SK-MEL-5 (cell line): ENCODE measurements at places on chromosomes 5 and 9. TPM values are rescaled to one million over a fixed set of nuclear protein-coding genes. Genes with fewer than 3 reads are reported as not detected.

- DNase-seq = peak; percentile 15
These were observed 894 bp downstream of the LRRTM2 start for GRCh38 chr5:138874241-138874640.

DNA sequence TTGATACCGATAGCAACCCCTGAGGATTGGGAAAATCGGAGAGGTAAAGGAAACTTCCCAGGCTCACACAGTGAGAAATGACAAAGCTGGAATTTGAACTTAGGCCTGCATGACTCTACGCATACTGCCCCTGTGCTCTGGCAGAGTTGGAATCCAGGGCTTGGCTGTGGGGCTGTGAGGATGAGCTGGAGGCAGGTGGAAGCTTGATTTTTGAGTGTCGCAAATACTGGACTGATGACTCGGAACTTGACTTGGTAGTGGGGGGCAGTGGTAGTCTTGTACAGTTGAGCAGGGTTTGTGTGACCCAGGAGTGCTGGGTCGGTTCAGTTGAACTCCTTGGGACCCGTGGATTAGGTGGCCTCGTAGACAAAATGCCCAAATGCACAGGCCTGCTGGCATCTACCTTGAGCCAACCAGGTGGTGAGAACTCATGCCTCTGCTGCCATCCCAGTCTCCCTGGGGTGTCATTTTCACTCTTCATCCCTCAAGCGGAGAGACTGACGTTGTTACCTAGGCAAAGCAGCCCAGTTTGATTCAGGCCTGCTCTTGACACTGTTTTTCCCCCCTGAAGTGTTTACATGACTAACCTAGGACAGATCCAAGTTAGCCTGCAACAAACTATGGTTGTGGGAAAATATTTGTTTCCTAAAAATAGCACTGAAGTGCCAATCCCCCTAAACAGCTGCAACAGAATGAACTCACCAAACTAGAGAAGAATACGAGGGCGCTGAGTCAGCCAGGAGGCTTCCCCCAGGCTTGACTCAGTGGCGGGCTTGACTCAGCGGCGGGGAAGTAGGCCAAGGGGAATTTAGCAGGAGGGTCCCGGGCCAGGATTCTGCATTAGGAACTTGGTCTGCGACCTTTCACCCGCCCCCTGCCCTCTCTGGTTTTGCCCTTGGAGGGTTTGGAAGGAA is 45.7 kb upstream of the ORM1 start:
- DNase-seq = no peak

DNA sequence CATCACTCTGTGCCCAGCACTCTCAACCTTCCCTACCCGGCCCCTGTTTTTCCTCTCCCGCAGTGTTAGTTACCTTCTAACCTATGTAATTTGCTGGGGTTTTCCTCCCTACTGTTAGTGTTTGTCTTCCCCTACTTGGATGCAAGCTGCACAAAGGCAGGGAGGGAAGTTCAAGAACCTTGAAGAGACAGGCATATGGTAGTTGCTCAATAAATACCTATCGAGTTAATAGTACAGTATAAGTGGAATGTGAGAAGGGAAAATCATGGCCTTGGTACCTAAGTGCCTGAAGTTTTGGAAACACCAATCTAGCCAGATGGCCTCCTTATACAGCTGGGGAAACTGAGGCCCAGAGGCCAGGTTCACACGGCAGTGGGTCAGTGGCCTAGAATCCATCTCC is 24.2 kb downstream of the PDGFRB start:
- DNase-seq = no peak

- DNase-seq = no peak
These were observed 17.4 kb downstream of the FGF18 start for GRCh38 chr5:171436804-171437285.

DNA sequence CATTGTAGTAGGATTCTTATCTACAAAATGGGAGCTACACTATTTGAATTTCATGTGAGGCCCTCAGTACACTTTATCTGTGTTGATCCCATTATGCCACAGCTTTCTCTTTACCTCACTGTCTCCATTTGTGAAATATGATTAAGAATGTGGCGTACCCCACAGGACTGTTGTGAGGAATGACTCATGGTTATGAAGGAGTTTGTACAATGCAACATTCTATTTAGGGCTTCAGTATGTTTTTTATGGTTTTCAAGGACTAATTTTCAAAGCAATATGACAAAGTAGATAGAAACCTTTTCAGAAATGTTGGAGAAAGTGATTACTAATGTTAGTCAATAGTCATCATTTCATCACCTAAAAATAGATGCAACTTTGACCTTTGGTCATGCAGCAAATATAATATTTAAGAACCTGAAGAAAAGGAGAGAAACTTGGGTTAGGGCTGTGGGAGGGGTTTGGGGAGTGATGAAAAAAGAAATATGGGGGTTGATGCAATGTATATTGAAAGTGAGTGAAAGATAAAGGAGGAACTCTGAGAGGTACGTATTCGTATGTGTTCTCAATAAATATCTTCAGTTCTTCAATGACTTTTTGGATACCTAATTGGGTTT is 53.7 kb upstream of the PIP5K1B start:
- DNase-seq = no peak

DNA sequence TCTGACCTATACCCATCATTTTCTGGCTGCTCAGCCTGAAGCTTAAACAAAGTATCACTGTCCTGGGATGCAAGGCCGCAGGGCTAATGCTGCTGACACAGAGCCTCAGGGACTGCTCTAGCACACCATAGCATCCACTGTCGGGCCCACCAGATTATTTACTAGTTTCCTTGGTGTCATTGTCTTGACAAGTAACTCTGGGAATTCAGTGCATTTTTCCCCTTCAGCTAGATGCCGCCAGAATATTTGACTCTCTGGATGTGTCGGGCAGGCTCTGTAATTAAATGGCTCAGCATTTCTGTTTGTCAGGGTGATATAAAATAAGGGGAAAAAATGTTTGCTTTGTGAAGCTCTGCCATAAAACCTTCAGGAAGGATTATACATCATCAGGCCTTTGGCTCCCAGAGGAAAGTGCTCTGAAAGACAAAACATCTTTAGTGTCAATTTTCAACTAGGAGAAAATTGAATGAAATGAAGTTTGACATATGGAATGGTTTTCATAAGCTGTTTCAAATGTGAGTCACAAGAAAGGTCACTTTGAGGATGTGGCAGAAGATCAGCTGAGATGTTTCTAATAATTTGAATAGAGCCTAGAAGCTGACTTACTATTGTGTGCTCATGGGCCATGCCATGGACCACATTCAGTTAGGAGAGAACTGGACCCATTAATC is 350.1 kb downstream of the TMEM232 start:
- no peak for DNase-seq

DRD1 gene
- total RNA-seq = not detected in 2 replicates

DNA sequence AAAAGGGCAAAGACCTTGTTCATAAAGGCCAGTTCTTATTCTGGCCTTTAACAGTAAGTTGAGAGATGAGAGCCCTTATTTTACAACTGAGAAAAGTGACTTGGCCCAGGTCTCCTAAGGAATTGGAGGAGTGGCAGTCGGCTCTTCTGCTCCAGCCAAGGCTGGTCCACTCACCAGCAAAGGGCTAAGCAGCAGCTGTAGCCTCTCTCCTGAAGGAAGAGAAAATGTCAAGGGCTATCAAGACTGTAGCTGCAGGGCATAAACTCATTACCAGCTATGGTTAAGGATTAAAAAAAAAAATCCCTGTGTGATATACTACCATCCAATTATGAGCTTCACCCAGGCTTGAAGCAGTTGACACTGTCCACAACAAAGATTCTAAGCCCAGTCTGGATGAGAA is 138.6 kb upstream of the RAD23B start:
- DNase-seq = no peak

DNA sequence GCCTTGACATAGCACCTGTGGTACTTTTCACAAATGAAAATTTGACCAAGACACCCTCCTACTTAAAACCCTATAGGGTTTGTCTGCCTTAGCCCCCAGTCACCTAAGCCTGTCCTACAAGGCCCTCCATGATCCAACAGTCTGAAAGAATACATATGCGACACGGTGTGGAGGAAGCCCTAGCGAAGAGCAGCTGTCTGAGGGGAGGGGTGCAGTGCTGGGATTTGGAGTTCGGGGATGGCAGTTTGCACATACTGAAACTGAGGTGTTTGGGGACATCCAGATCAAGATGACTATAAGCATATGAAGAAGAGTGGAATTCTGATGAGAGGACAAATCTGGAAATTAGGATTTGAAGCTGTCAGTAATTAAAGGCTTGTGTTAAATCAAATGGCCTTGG is 7.2 kb upstream of the MYORG start:
- no peak for DNase-seq

- no peak for DNase-seq
These were observed 61.8 kb downstream of the ABCA1 start for GRCh38 chr9:104866191-104866590.

DNA sequence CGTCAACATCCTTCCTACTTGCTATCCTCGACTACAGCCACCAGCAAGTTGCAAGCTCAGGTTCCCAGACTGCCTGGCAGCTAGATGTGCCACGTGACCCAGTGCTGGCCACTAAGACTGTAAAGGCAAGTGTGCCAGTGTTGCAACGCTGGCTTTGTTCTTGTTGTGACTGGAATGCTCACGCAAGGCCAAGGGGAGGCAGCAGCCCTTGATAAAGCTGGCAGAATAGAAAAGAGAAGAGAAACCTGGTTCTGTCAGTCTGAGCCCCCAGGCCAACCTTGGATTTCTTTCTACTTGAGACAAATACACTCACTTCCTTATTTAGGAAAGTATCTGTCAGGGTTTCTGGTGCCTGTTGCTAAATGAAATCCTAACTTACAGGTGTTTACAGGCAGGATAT is 113.0 kb downstream of the KLHL3 start:
- peak; percentile 47 for DNase-seq

KLHL3 gene
- 0.66 and 0.83 TPM in 2 replicates for total RNA-seq

DNA sequence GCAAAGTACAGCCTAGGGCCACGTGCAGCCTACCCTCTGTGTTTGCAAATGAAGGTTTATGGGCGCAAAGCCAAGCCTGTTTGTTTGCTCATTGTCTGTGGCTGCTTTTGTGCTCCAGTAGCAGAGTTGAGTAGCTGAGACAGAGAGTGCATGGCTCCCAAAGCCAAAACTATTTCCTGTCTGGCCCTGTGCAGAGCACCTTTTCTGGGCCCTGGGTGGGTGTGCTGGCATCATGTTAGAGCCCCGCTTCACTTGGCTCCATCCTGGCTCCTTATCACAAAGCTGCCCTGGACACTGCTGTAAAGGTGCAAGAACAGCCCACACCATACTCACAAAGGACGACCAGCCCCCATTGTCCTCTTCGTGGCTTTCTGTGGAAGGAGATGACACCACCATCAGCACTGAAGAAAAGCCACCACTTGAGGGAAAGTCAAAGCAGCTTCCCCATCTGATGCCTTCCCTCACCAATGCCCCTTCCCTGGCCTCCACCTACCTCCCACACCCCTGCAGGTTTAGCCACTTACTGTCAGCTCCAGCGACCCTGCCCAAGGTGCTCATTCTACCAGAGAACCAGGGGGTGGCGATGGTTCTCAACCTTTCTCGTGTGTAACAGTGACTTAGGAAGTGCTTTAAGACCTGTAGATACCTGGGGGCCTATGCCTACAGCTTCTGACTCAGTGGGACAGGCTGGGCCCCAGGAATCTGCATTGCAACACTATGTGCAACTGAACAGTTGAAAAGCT is 23.4 kb downstream of the LCP2 start:
- peak; percentile 71 for DNase-seq

GRCh38 chr5:33470544-33470943 is 29.8 kb downstream of the TARS1 start:
- peak; percentile 77 for DNase-seq

SHOC1 gene
- total RNA-seq = 0.16 and 0.37 TPM in 2 replicates

GRCh38 chr9:73575101-73576060 is 423.7 kb downstream of the ANXA1 start:
- DNase-seq = no peak

DNA sequence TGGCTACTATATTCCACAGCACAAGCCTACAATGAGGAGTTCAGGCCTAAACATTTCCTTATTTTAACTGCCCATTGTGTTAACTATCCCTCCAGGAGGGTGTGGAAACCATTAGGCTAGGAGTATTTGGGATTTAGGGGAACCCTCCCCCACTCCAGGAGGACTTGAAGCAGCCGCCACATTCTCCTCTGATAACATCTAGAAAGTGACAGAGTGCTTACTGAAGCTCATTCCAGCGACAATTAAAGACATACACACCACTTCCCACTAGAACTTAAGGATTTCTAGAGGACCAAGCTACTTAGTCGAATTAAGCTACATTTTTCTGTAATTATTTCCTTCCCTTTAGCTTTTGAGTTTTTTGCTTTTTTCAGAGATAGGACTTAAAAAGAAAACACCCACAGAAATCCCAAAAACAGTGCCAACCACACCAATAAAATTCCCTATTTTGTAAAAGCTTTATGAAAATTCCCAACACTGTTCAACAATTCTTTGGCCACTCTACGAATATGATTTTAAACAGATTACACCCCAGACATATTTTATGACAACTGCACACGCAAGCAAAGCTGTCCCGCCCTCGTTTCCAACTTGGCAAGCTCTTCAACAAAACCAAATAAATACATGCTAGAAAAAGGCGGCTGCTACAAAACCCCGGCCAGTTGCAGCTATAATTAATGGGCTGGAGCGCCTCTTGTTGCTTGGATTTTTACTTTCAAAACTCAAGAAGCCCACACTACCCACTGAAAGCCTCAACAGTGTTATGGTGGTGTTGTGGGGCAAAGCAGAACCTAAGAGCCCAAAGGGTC is 4.5 kb downstream of the ROR2 start:
- no peak for DNase-seq

GRCh38 chr9:34566322-34566721 is 23.2 kb downstream of the CNTFR start:
- no peak for DNase-seq

TLR4 gene
- 1.9 and 3.0 TPM in 2 replicates for total RNA-seq

VAV2 gene
- 4.2 and 4.4 TPM in 2 replicates for total RNA-seq

GSN gene
- total RNA-seq = 343 and 358 TPM in 2 replicates

GRCh38 chr5:175614223-175614815 is 43.6 kb upstream of the HRH2 start:
- DNase-seq = peak; percentile 60

IL4 gene
- not detected in 2 replicates for total RNA-seq

SUSD1 gene
- 1.4 and 1.5 TPM in 2 replicates for total RNA-seq

BSPRY gene
- total RNA-seq = not detected in 2 replicates

- DNase-seq = no peak
These were observed 15.7 kb downstream of the PIP5K1B start for GRCh38 chr9:68720656-68721313.

DNA sequence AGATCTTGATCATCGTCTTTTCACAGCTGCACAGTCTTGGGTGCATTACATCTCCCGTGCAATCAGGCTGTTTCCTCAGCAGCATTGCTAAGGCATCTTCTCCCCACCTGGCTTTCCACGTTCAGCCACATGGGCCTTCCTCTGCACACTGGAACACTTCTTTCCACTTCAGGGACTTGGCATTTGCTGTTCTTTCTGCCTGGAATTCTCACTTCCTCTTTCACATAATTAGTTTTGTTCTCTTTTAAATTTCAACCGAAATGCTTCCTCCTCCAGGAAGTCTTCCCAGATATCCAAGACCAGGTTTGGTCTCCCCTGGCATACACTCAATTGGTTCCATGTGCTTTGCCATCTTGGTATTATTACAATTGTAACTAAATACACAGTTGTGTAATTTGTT is 43.8 kb downstream of the WHRN start:
- no peak for DNase-seq

GRCh38 chr5:172616730-172617129 is 24.3 kb upstream of the NEURL1B start:
- DNase-seq = no peak

- no peak for DNase-seq
These were observed 58.3 kb downstream of the SVEP1 start for GRCh38 chr9:110521206-110521605.

- peak; percentile 60 for DNase-seq
These were observed 25.0 kb downstream of the LMNB1 start for GRCh38 chr5:126801992-126802294.
